ENCODE measurements at places on chromosomes 3 and 15. TPM values are rescaled to one million over a fixed set of nuclear protein-coding genes. Genes with fewer than 3 reads are reported as not detected.

GRCh38 chr3:121979734-121980449 lies 42.2 kb downstream of the ILDR1 start:
- DNase-seq, result no peak

The FGF7 gene
- total RNA-seq, result 18.5 TPM

DNA sequence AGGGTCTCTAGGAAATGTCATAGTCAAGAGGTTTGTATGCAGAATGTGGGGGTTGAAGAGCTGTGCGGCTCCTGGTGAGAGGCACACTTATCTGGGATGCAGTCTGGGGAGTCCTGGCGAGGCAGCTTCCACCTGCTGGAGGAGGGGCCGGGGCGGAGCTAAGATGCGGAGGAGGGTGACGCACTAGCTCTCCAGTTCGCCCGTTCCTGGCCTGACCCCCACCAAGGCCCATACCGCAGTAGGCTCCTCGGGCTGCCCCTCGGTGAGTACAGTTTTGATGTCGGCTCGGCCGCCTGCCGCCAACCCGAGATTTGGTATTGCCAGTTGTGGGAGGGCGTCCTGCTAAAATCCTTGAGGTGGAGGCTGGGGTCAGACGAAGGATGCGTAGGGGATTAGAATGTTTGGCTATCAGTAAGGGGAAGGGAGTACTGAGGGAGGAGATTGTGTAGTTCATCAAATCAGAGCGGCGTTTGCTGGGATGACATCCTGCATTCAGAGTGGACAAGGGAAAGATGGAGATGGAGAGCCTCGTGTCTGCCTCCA lies at the start of gene SCG5:
Gene SCG5 (plus strand): TSS at position 194 of the 543 bp plus-strand sequence. CDS start 1,883 bp downstream, outside the sequence.
- DNase-seq, result no peak

GRCh38 chr15:67125589-67126502 lies 60.4 kb downstream of the SMAD3 start:
- DNase-seq, result peak; percentile 77

GRCh38 chr15:78208341-78208844 lies 26.0 kb downstream of the ACSBG1 start:
- no peak for DNase-seq

DNA sequence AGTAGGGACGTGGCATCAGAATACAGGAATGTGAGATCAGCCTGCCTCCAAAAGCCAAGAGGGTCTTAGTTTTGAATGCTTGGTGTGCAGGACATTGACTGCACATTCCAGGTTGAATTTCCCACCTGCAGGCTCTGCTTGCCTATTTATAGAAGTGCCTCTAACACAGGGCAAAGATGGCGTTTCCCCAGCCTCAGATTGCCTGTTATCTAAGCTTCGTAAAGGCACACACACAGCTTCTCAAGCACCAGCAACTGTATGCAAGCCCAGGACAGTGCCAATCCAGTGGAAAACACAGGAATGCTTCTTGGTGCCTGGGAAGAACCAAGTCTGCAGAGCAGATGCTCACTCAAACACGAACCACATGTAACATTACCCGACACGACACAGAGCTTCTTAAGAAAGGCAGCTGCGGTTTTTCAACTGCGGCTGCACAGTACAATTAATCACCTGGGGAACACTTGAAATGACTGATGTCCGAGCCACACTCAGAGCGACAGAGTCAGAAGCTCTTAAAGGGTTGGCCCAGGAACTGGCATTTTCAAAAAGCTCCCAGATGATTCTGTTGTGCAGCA lies 90.0 kb upstream of the ANKRD34C start:
- DNase-seq, result no peak

- DNase-seq, result no peak
These were observed 39.3 kb downstream of the CCR3 start for GRCh38 chr3:46281551-46281950.

The RLBP1 gene
- total RNA-seq, result not detected

- no peak for DNase-seq
These were observed 559.1 kb downstream of the FGF12 start for GRCh38 chr3:192168202-192168601.

The PRR20G gene
- total RNA-seq, result not detected

The GP5 gene
- total RNA-seq, result not detected

The CCNB2 gene
- 0.26 TPM for total RNA-seq

The P2RY14 gene
- total RNA-seq, result 1.8 TPM

DNA sequence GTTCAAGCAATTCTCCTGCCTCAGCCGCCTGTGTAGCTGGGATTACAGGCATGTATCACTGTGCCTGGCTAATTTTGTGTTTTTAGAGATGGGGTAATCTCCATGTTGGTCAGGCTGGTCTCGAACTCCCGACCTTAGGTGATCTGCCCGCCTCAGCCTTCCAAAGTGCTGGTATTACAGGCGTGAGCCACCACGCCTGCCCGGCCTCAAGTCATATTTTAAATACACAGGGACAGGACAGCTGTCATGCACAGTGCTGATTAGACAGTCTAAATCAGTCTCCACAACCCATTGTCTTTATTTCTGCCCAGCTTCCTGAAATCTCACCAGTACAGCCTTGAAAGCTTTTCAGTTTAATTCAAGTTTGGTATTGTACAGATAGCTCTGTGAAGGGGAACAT lies 587.4 kb downstream of the FOXP1 start:
- no peak for DNase-seq

GRCh38 chr3:147604136-147604535 lies 195.0 kb downstream of the ZIC1 start:
- DNase-seq, result no peak

- DNase-seq, result no peak
These were observed 145.0 kb downstream of the STAC start for GRCh38 chr3:36525115-36525801.

The SLC38A3 gene
- 48.0 TPM for total RNA-seq

DNA sequence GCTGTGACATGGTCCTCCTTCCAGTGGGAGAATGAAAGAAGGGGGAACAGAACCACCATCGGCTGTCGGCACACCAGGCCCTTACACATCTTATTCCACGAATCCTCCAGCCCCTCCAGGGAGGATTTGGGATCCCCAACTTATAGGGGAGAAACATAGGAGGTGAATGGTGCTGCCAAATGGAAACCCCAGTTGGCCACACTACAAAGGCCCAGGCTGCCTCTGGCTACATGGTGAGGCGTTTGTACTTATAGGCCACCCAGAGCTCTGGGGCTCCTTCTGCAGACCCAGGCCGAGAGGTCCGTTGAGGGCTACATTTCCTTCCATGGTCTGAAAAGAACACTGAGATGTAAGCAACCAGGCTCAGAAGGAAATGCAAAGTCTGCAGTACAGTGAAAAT lies 12.0 kb downstream of the AMOTL2 start:
- no peak for DNase-seq

- no peak for DNase-seq
These were observed 726.5 kb upstream of the NECTIN3 start for GRCh38 chr3:110344897-110345767.

Measured in body of pancreas (tissue), 4 donors.